Activated naive CD4-positive, alpha-beta T cell treated with anti-CD3 and anti-CD28 coated beads, Interleukin-2, amount 10 ng/mL, durations not matched to agents 7 days and 5 days (primary cell): ENCODE measurements at places on chromosomes 11 and 22.

DNA sequence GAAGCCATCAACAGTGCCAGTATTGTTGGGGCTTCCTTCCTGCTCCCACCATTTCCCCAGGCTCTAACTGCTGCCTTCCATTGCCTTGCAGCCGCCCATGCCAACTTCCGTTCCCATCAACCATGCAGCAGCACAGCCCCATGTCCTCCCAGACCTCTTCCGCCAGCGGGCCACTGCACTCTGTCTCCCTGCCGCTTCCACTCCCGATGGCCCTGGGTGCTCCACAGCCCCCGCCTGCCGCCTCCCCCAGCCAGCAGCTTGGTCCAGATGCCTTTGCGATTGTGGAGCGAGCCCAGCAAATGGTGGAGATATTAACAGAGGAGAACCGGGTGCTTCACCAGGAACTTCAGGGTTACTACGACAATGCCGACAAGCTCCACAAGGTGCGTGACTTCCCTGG lies 53.3 kb downstream of the AMOTL1 start:
- DNase-seq, result no peak

DNA sequence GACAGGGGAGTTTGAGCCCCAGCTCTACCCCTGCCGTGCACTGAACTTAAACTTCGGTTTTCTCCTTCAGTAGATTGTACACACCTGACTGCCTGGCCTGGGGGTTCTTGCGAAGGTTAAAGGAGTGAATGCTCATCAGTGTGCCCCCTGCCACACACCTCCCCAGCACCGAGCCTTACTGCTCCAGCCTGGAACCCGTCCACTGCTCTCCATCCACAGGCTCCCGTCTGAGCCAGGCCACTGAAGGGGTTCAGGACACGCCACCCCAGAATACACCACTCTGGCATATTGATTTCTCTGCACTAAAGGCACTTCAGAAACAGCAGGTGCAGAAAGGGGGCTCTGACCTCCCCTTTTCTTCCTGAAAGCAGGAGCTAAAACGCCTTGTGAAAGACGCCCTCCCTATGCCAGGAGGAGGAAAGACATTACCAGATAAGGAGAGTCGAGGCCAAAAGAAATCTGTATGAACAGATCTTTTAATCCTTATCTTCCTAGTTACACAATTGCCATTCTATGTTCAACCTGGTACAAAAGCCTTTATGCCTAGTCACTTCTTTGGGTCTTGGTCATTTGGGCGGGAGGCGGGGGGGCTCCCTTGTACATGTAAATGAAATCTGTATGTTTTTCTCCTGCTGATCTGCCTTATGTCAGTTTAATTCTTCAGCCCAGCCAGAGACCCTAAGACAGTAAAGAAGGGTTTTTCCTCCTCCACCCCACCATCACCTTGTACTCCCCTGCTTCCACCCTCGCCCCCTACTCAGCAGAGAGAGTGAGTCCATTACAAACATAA lies 1.9 kb upstream of the SSTR3 start:
- DNase-seq, result peak; percentile 15

DNA sequence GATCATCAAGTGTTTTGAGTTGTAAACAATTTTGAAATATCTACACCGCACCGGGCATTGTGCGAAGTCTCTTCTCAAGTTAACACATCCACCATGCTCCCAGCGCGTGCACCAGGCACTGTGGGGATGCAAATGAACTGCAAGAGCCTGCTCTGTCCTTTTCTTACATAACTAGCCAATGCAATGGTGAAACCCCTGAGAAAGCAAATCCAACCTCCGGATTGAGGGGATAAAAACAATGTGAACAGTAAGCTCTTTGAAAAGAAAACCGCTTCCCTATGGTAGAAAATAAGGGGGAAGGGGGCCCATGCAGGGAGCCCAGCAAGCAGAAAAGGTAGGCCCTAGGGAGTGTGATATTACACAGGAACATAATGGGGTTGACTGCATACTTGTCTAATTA lies 274.9 kb upstream of the MPPED2 start:
- DNase-seq, result no peak

DNA sequence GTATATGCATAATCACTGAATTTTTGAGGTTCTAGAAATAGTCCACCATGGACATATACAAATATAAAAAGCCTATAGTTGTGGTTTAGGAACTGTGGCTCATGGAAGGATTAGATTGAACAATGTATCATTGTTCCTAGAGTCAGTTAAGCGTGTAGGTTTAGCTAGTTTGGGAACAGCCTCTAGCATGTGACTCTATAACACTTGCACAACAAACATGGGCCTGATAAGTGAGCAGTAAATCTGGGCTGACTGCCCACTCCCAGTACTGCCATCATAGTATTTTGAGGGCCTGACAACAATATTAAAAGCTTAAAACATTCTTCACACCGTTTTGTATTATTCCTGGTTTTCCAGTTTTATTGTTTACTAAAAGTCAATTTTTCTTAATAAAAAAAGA lies 47.0 kb downstream of the YAP1 start:
- no peak for DNase-seq

DNA sequence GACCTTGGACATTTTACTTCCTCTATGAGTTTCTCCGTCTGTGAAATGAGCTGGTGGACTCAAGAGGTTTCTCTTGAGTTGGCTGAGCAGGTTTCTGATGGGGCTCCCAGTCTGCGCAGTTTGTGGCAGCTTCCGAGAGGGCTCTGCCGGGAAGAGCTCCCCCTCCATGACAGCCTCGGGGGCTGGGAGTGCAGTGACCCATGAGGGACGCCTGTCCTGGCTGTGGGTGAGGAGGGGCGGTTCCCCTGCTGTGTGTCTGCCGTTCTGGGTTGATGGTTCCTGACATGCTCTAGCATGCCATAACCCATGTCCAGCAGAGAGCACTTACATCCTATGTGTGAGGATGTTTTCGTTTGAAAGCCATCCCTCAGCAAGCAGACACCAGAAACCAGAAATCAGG lies 14.8 kb downstream of the CSF2RB start:
- no peak for DNase-seq

GRCh38 chr11:115363921-115364320 lies 140.3 kb downstream of the CADM1 start:
- no peak for DNase-seq

- no peak for DNase-seq
These were observed 386.5 kb downstream of the SOX6 start for GRCh38 chr11:15969701-15970329.

DNA sequence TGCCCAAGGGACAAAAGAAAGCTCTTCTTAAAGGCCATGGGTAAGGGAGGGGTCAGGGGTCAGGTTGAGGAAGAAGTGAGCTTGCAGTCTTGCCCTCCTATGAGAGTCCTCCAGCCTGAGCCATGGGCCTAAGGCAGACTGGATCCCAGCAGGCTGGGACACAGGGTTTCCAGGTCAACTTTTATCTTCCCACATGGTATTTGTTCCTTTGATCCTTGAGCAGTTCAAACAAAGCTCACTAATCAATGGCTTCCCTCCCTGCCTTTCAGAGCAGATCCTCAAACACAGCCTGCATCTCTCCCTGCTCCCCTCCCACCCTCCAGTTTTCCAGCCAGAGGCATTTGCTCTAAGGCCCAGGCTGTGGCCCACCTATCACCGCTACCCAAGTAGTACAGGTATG lies 589.3 kb downstream of the INSC start:
- no peak for DNase-seq

- DNase-seq, result no peak
These were observed 223.7 kb downstream of the DSCAML1 start for GRCh38 chr11:117573326-117573725.

DNA sequence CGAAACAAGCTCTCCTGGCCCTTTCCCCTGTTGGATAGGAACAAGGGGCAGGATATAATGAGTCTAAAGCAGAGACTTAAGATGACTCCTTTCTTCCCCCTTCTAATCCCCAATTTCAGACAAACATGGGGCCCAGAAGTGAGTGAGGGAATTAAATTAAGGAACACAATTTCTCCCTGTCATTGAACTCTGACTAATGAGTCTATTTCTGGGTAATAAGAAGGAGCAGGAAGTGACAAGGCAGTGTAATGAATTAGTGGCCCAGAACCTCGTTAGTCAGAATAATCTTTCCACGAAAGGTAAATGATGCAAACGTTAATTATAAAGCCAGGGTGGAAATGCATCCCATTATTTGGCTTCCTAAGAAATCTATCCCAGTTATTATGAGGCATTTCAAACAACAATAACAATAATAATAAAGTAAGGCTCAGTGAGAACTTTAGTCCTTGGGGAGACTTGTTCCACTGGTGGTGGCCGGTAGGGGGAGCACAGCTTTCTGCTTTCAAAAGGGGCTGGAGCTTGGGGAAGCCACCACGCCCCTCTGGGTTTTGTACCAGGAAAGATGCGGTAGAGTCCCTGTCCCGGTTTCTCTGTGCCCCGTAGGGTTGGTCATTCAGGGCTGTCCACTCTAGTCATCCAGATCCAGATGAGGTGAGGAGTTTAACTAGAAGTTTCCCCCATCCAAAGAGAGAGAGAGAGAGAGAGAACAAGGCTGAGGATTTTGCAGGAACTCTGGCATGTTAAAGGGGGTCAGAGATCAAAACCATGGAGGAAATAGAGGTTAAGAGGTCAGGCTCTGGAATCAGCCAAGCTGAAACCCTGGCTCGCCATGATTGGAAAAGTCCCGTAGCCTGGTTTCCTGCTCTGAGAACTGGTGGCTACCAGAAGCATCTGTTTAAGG lies 298.3 kb downstream of the NTM start:
- DNase-seq, result peak; percentile 52

- no peak for DNase-seq
These were observed 8.3 kb upstream of the UBQLNL start for GRCh38 chr11:5524756-5525155.

DNA sequence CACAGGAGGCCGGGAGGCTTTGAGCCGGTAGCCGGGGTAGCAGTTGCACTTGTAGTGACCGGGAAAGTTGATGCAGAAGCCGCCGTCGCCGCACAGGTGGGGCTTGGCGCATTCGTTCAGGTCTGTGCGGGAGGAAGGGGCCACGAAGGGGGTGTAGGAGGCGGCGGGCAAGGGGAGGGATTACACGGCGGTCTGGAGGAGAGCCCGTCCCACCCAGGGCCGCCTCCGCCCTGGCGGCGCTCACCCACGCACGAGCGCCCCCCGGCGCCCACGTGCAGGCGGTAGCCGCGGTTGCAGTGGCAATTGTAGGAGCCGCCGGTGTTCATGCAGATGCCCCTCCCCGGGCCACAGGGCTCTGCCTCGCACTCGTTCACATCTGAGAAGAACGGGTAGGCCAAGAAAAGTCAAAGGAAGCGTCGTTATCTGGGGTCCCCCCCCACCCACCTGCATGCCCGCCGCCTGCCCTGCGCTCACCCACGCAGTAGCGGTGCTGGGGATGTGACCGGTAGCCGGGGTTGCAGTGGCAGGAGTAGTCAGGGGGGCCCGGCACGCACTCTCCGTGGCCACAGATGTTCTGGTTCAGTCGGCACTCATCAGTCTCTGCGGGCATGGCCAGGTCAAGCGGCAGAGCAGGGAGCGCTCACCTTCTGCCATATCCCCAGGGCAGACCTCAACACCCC lies 10.6 kb downstream of the LTBP3 start:
- no peak for DNase-seq

GRCh38 chr11:112658431-112658878 lies 302.8 kb upstream of the NCAM1 start:
- no peak for DNase-seq

- no peak for DNase-seq
These were observed 230.8 kb downstream of the CTTN start for GRCh38 chr11:70628855-70629844.

DNA sequence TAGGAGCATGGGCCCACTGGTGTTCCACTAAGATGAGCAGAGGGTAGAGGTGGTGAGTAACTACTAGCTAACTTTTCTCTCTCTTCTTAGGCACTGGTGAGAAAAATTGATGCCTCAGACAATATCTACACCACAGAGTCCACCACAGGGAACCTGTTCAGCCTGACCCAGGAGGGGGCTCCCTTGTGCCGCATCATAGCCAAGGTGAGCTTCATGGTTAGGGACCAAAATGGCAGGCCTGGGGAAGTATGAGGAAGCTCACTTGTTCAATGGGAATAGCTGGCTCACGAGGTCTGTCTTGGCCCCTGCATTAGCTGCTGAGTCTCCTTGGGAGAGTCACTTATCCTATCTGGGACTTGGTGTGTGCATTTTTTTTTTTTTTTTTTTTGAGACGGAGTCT lies 75.9 kb downstream of the INSC start:
- no peak for DNase-seq
